ENCODE measurements at places on chromosomes 13 and 19.

- peak; percentile 32 for DNase-seq
Observed at GRCh38 chr13:21328836-21329477, 130.1 kb downstream of the ZDHHC20 start.

- DNase-seq = no peak
Observed at GRCh38 chr13:101514695-101515275, 62.3 kb downstream of the ITGBL1 start.

GRCh38 chr13:26929971-26930730 is 169.6 kb upstream of the GPR12 start:
- DNase-seq = peak; percentile 69

- no peak for DNase-seq
Observed at GRCh38 chr13:103078158-103078557, 11.9 kb upstream of the SLC10A2 start.

GRCh38 chr19:45716359-45717130 is 14.2 kb downstream of the FBXO46 start:
- no peak for DNase-seq

DNA sequence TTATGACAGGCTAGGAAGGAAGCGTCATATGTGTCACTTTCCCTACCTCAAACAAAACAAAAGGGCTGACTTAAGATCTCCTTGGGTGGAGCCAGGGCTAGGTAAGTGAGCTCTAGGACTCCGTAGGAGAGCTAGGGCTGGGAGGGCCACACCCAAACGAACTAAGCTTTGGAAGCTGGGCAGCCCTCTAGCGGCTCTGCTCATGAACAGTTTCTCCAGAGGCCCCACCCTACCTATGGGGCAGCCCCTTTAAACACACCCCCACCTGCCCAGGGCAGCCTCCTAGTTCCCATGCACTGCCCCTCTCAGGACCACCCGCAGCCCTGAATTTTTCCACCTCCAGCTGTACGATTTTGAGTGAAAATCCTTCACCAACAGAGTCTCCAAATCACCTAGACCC is 3.5 kb downstream of the PEG3 start:
- no peak for DNase-seq

- no peak for DNase-seq
Observed at GRCh38 chr13:25872481-25873241, 179.2 kb downstream of the SHISA2 start.

- no peak for DNase-seq
Observed at GRCh38 chr19:51691074-51691583, 2.0 kb upstream of the SPACA6 start.

DNA sequence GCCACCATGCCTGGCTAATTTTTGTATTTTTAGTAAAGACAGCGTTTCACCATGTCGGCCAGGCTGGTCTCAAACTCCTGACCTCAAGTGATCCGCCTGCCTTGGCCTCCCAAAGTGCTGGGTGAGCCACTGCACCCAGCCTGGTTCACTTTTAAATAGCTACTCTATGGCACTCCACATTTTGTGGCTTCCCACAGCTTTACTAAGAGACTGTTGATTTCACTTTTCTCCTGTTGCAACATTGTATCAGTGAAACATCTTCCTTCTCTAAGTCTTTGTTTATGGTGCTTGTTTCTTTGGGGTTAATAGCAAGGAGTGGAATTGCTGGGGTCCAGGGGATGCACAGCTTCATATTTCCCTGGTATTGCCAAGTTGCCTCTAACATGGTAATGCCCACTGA is 12.3 kb downstream of the TMEM38A start:
- no peak for DNase-seq

DNA sequence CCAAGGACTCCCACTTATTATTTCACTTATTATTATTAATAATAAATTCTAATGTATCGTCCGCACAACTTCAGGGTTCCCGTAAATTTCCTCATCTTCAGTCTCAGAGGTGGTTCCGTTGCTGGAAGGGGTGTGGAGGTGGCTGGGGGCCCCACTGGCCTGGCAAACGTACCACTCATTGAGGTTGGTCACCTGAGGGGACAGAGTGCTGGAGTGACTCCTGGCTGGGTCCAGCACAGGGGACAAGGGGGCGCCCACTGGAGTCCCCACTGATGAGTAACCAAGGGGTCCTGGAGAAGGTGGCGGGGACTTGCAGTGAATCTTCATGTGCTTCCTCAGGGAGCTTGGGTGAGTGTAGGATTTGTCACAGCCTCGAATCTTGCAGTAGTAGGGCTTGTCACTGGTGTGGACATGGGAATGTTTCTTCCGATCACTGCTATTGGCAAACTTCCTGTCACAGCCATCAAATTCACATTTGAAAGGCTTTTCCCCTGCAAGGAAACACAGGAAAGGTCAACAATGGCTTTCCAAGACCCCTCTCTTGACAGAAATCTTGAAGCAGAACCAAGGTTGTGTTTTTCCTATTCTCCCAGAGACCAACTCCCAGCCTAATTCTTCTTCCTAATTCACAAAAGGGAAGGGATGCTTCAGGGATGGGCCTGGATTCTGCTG is 6.1 kb downstream of the ZIC5 start:
- DNase-seq = no peak

- no peak for DNase-seq
Observed at GRCh38 chr13:37585541-37585940, 13.0 kb downstream of the POSTN start.

GRCh38 chr19:55585658-55586339 is 5.2 kb upstream of the ZNF579 start:
- peak; percentile 48 for DNase-seq

- DNase-seq = no peak
Observed at GRCh38 chr13:74367193-74367592, 233.0 kb upstream of the KLF12 start.

DNA sequence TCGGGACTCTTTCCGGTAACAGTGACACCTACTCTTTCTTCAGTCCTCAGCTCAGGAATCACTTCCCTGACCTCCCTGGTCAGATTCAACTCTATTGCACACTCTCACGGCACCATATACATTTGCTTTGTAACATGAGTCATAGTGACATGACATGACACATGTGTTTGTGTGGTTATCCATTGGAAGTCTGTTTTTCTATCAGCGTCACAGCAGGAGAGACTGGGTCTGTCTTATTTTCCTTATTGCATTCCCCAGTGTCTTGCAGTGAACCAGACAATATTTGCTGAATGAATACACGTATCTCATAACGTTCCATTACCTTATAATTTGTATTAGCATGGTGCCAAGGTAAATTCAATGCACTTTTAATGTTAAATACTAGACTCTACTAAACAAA is 102.0 kb downstream of the DCLK1 start:
- no peak for DNase-seq

DNA sequence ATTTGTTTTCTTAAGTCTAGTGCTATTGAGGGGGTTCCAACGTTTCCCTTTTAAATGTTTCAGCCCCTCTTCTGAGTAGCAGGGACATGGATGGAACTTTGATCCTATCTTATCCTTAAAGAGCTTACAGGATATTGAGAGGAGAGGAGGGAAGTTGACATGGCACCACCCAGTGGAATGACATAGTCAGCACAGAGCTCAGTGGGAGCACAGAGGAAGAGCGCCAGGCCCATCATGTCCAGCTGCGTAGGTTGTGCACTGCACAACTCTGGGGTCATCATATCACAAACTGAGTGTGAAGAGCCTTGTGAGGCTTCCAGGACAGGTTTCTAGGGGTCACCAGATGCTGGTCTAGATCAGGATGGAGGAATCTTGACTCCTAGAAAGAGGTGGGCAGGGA is 4.6 kb upstream of the CDC42EP5 start:
- no peak for DNase-seq

DNA sequence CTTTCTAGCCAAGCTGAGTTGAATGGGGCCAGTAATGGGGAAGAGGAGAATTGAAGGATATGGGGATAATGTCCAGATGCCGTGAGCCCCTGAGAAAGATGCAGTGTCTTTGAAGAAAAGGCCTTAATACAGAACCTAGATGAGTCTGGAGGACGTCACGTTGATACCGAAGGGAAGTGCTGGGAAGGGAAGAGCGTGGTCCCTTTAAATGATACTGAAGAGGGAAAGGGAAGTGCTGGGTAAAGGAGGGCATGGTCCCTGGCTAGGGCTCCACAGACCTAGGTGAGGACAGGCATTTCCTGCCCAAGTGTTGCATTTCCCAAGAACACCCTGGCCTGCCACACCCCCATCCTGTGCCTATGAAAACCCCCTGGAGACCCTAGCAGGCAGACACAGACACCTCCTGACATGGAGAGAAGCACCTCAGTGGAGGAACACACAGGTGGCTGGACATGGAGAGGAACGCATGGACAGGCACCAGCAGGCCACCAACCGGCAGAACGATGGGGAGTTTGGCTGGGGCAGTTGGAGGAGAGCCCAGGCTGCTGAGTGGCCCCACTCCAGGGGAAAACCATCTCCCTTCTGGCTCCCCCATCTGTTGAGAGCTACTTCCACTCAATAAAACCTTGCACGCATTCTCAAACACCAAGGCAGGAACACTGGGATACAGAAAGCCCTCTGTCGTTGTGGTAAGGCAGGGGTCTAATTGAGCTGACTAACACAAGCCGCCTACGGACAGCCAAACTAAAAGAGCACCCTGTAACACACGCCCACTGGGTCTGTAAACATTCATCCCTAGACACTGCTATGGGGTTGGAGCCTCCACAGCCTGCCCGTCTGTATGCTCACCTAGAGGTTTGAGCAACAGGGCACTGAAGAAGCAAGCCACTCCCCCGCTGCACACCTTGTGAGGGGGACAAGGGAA is 34.9 kb upstream of the POMP start:
- DNase-seq = no peak

DNA sequence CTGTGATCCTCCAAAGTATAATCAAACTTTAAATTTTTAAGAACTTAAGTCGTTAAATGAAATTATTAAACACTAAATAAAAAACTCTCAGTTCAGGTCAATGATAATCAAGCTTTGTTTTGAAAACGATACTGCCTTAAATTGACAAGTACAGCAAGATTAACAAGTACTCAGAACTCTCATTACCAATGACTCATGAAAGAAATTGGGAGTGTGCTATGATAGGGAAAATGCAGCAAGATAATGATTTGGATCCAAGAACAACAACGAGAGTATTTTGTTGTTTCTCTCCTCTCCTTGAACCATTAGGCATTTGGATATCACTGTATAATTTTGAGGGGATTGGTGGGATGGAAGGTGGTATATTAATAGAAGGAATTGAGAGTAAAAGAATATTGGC is 10.2 kb downstream of the N4BP2L2 start:
- no peak for DNase-seq

DNA sequence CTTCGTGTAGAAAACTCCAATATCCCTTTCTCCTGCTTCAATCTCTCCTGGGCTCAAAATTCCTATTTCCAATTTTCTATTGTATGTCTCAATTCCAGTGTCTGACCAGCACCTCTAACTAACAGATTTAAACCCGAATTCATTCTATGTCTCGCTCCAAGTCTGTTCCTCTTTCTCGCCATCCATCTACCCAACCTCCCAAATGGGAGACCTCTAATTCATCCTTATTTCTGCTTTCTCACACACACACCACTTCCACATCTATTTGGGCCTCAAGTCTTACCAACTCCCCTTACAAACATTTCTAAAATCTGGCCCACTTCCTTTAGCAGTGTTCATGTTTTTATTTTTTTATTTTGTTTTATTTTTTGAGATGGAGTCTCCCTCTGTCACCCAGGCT is 53.3 kb downstream of the MBD3L2B start:
- no peak for DNase-seq

DNA sequence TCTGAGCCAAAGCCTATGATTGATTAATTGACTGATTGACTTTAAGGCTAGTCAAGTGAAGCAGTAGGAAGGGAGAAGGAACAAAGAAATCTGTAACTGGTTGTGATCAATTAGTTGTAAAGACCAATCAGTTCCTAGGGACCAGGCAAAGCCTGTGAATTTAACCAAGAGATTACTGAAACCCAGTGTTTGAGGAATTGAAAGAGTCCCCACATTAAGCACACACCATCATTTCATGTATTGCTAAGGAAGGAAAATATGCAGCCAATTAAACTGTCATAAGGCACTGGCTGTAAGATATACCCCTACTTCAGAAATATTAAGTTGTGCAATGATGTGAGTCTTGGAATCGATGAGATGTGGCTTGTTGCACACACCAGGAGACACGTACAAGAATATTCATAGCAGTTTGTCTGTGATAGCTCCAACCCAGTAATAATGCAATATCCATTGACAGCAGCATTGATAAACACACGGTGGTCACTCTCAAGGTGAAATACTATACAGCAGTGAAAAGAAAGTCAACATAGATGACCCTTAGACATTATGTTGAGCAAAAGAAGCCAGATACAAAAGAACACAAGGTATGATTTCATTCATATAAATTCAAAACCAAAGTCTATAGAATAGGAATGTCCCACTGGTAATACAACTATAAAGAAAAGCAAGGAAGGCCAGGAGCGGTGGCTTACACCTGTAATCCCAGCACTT is 9.0 kb downstream of the C19orf47 start:
- DNase-seq = no peak

DNA sequence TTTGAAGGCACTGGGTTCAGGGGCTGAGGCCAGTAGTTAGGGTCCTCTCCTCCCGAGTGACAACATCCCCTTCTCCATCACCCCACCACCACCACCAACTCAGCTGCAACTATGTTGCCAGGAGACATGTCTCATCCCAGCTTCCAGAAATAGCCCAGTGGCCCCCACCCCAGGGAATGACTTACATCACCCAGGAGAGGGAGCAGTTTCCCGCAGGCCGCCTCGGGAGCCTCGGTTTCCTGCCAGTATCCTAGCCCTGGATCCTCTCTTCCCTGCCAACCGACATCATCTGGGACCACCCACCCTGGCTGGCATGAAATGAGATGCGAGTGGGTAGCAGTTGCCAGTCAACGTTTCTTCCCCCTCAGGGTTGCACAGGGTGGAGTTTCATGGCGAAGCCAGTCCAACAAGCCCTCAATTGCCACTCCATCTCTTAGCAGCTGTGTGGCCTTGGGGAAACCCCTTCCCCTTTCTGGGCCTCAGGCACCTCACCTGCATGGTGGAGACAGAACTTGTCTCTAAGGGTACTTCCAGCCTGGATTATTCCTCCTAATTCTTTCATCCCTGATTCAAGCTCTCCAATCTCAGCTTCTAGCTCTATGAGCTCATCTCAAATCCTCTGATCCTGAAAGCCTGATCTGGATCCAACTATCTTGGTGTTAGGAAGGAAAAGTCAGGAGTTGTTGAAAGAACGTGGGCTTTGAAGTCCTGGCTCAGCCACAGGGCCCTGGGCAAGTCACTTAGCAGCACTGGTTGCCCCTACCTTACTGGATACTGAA is 3.9 kb upstream of the GSK3A start:
- DNase-seq = no peak

DNA sequence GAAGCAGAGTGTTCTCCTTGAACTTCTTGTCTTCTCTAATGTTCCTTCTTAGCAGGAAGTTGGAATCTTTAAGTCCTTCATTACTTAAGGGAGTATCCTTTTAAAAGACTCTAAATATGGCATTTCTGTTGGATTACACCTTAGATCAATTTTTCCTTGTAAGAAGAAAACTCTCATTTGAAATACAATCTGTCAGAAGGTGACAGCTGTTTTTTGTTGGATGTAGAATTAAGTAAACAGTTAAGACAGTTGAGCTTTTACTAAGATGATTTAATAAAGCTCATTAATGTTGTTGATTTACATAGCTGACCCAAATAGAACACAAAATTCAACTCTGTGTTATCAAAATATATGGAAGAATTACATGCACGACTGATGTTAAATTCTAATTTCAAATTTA is 16.7 kb upstream of the MBNL2 start:
- no peak for DNase-seq

Data from stimulated activated naive CD8-positive, alpha-beta T cell treated with anti-CD3 and anti-CD28 coated beads, Interleukin-15, amount 100 ng/mL, for 72 hours (primary cell).